CD4-positive, alpha-beta T cell treated with Interferon gamma for 1 hour (primary cell): ENCODE measurements at places on chromosomes 13 and 19.

- DNase-seq, result no peak
These were observed 24.9 kb downstream of the RCN3 start for GRCh38 chr19:49552749-49553148.

DNA sequence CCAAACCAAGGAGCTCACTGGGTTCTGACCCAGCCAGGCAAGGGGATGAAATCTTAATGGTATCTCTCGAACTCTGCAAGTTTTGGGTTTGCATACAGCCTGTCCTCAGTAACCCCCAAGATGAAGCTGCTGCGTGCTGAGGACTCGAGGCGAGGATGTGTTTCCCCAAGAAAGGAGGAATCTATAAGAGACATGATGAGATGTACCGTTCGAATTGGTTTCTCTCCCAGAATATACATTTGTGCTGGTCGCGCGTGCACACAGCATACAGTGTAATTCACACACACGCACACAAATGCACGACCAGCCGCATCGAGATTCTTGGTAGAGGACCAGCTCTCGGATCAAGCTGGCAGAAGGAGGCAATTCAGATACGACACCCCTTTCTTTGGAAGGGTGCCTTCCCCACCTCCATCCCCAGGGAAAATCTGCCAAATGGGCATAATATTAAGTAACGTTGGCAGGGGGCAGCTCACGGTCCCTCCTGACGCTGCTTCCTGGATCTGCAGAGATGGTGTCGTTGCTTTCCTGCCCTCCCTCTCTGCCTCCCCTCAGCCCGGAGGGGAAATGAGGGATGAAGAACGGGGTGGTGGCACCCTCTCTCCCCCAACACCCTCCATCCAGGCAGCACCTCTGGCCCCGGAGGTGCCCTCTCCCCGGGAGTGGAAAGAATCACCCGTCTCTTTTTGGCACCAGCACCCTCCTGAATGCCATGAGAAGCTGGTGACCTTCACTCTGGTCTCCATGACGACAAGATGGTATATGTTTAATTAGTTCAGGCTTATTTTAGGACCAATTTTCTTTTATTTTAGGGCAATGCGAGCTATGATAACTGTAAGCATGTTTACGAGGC, 310.2 kb downstream of the ZNF536 start:
- DNase-seq, result no peak

DNA sequence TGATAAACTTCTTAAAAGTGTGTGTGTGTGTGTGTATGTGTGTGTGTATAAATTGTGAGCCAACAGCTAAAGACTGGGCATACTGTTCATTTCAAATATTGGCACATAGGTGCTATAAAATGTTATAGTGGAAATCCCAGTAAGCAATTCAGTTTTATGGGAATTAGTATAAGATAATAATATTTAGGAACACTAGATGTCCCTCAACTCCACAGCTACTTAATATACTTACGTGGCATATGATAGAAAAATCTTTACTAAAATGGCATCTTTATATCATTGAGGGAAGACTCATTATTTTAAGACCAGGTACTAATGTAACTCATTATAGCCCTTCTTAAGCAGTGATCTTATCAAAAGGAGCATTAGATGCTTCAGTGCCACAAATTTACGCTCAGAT, 266.2 kb downstream of the MAB21L1 start:
- DNase-seq, result no peak

- no peak for DNase-seq
These were observed 1569.4 kb downstream of the PCDH9 start for GRCh38 chr13:65660731-65661130.

DNA sequence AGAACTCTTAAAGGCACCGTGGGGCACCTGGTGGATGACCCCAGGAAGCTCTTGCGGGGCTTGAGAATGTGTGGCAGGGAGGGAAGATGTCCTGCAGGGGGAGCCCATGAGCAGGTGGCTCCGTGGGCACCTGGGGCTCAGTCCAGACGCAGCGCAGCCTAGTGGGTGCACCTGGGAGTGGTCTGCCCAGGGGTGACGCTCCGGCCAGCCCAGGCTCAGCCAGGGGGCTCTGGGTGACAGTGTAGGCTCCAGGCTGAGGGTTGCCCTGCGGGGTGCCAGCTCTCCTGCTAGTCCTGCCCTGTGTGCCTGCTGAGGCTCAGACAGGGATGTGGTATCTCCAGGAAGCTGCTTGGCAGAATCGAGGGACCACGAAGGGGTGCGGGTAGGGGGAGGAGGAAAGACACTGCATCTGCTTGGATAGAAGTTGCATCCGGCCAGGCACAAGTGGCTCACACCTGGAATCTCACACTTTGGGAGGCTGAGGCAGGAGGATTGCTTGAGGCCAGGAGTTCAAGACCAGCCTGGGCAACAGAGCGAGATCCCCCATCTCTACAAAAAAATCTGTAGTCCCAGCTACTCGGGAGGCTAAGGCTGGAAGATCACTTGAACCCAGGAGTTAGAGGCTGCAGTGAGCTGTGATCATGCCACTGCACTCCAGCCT, 15.0 kb upstream of the PGLS start:
- DNase-seq, result peak; percentile 79

DNA sequence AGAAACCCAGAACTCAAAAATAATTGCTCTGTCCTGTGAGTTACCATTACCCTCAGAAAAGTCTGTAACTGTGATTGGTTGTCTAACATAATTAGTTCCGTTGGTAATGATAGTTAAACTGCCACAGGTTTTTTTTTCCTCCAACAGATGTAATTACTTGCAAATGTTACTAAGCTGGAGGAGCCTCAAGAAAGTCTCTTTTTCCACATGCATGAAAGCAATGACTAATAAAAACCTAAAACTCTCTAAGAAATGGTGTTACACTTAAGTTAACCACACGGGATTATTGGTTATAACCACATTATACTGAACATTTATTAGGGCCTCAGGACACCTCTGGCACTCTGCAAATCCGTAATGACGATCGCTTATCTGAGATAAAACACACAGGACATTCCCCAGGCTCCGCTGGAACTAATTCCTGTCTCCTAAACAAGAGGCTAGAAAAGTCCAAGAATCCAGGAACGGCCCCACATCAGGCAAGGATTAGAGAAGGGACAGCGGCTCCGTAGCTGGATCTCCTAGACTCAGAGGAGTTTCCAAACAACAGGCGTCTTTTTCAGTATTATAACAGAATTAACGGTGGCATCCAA, 753 bp downstream of the ZNF235 start:
- DNase-seq, result no peak

GRCh38 chr19:36973021-36973843, 57.1 kb downstream of the ZNF568 start:
- peak; percentile 80 for DNase-seq

DNA sequence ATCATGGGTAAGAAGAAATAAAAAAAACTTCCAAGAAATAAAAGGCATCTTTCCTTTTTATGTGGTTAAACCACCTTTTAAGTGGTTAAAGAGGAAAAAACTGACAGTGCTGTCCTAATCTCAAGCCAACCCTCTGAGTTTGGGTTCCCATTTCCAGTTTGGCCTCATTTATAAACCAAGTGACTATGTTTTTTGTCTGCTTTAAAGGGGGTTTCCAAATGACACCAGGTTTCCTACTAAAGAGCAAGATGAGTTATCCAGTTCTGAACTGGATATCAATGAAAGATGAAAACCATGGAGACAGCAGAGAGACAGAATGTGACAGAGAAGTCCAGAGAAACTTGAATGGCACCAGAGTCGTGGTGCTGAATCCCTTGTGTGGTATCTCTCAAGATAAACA, 251.5 kb downstream of the ABCC4 start:
- DNase-seq, result no peak

DNA sequence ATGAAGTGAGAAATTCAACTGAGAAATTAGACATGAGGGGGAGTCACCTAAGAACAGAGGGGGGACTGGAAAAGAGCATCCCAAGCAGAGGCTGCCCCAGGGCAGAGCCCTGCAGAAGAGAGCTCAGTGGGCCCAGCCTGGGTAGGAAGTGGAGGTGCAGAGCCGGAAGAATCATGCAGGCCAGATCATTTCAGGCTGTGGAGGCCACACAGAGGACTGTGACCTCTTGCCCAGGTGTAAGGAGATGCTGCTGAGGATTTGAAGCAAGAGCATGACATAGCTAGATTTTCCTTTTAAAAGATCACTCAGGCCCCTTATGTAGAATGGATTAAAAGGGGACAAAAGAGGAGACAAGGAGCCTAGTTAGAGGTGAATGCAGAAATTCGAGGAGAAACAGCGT, 63.9 kb upstream of the SPATA13 start:
- DNase-seq, result no peak

- no peak for DNase-seq
These were observed 16.8 kb upstream of the SLC35E1 start for GRCh38 chr19:16588824-16589577.

DNA sequence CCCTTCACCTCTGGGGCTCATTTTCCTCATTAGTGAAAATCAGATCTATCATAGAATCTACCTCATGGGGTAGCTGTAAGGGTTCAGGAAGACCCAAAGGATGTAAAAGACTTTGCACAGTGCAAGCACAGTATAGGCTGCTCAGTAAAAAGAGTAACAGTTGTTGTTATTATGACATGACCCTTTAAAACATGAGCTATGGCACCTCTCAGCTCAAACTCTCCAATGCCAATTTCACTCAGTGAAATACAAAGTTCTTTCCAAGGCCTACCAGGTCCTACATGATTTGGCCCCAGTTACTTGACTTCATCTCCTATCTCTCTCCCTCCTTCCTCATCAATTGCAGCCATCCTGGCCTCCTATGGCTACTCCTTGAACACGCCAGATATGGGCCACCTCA, 4.9 kb downstream of the SMG9 start:
- no peak for DNase-seq

- no peak for DNase-seq
These were observed 7.1 kb downstream of the UBE2S start for GRCh38 chr19:55400281-55401087.

DNA sequence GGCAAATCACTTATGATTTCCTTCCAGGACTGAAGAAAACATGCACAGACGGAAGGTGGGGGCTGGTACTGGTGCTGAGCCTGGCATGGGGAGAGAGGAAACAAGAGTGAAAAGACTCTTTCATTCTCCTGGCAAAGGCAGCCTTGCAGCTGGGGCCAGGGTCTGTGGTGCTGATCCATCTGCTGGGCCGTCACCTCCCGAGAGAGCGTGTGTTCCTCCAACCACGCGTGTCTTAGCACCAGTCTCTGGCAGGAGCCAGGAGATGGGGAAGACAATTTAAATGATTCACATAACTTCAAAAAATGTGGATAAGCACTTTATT, 23.9 kb upstream of the SPART start:
- DNase-seq, result no peak

DNA sequence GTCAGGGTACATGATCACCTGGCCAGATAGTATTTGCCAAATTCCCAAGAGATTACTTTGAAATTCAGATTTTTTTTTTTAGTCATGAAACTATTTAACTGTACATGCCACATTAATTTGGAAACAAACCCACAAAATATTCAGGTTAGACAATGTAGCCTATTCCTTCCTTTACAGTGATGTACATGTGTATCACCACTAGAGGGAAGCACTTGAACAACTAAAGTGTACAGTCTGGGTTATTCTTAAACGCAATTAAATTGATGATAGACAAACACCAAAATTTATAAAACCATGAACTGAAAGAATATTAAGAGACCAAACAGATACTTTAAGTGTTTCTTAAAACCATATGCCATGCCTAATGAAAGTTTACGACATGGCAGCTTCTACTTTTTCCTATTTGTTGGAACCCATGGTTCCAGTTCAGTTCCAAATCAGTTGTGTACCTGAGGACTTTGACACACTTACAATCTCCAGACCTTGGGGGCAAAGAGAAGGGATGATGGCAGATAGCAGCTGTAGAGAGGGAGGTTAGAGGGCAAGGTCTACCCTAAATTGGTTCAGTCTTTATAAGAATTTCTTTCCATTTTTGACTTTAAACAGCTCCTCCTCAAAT, 52.8 kb downstream of the TNFSF13B start:
- no peak for DNase-seq

DNA sequence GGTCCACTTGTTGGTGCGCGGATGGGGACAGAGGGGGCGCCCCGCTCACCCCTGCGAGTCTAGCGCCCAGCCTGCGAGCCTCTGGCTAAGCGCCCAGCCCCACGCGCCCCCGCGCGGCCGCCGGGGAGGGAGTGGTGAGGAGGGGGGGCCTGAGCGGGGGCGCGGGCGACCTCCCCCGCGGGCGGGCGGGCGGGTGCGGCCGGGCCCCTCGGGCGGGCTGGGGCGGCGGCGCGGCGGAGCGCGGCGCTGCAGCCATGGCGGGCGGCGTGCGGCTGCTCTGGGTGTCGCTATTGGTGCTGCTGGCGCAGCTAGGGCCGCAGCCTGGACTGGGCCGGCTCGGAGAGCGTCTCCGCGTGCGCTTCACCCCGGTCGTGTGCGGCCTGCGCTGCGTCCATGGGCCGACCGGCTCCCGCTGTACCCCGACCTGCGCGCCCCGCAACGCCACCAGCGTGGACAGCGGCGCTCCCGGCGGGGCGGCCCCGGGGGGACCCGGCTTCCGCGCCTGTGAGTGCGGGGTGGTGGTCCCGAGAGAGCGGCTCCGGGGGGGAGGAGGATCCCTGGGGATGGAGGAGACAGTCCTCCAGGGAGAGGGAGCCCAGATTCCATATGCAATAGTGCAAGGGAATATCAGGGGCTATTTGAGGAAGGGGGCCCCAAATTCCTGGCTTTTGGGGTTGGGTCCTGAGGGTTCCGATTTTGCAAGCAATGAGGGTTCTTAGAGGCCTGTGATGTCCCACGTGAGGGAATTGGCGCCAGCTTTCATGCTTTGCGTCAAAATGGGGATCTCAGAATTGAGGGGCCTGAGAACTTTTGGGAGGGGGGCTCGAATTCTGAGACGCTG, at the start of gene LTBP4:
Gene LTBP4, plus strand, starts transcription at position 236 of the 841 bp plus-strand sequence. Its CDS starts 19 bp downstream, at position 255.
- peak; percentile 22 for DNase-seq

DNA sequence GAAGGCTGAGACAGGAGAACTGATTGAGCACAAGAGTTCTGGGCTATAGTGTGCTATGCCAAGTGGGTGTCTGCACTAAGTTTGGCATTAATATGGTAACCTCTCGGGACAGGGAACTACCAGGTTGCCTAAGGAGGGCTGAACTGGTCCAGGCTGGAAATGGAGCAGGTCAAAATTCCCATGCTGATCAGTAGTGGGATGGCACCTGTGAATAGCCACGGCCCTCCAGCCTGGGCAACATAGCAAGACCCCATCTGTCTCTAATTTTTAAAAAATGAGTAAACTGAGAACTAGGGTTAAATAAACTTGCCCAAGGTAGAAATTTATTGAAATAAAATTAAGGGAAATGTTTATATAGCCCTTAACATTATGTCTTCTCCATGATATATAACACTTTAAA, 17.0 kb upstream of the INTS6 start:
- DNase-seq, result no peak

- DNase-seq, result peak; percentile 73
These were observed 8.7 kb downstream of the MAP2K2 start for GRCh38 chr19:4115050-4115817.

GRCh38 chr19:18650468-18651041, 13.7 kb downstream of the KLHL26 start:
- no peak for DNase-seq

GRCh38 chr19:10109528-10109927, 2.0 kb upstream of the P2RY11 start:
- DNase-seq, result no peak

DNA sequence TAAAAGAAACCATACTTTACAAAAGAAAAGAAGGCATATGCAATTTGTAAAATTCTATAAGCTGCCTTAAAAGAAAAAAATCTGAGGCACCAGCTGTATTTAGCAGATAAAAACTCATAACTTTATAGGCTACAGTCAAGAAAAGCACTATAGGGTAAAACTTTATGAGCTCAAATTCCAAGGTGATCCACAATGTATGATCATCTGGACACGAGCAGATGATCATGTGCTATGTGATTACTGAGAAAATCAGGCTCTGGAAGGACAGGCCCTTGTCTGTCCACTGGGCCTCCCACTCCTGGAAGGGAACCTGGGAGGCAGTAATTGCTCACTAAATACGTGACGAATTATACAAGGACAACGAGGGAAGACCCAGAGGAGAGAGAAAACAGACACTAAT, 7.3 kb downstream of the GRTP1 start:
- no peak for DNase-seq
